ENCODE measurements at places on chromosomes 5 and 9.

- DNase-seq = no peak
Observed at GRCh38 chr5:155807884-155808576, 518.9 kb upstream of the SGCD start.

DNA sequence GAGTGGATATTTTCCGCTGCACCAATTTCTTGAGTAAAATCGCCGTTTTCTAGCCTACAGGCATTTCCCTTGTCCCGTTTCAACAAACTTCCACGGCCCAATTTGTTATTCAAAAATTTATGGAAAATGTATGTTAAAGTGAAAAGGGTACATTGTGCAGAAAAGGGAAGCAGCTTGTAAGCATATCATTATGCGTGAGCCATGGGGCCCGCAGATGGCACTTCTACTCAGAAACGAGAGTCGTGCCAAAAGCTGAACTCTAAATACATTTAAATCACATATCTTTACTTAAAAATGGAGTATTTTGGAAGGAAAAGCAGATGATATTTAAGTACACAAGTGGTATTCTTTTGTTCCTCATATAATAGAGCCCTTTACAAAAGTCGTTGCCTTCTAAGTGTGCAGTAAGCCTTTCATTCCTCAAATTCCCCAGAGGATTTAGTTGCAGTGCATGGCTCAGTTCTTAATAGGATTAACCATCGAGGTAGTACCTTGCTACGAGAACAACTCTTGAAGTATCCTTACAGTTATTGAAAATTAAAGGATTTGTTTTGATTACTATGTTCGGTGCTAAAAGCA, 1227.2 kb upstream of the WWC1 start:
- DNase-seq = no peak

GRCh38 chr5:127425868-127426267, 91.6 kb upstream of the PRRC1 start:
- no peak for DNase-seq

- DNase-seq = no peak
Observed at GRCh38 chr5:33223563-33224284, 217.0 kb upstream of the TARS1 start.

DNA sequence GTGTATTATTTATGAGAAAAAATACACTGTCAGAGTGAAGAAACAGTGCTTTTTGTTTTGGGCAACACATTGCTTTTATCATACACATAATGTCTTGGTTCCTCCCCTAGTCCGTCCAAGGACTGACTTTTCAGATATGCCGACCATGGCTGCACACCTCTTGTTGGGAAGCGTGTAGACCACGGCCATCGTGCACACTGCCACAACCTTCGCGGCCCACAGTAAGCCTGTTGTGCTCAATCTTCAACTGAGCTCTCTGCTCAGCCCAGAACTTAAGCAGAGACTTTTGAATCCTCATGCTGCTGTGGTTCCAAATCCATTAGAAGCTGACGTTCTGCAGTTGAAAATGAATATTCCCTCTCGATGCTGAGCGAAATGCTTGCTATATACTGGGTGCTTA, 157.6 kb upstream of the IRX2 start:
- no peak for DNase-seq

DNA sequence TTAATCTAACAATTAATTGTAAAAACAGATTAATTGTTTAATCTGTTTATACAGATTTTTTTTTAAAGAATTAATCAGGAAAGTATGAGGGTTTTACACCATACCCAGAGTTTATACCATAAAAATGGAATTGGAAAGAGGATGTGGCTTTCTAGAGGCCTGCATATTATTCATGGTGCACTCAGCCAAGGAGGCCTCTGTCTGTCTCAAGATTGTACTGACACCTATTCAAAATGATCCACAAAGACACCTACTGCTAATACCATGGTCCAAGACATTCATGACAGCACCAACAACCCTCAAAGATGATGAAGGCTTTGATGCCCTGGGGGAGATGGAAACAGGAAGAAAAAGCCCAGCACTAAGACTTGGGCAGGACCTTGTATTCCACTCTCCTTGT, 58.1 kb upstream of the MAST4 start:
- no peak for DNase-seq

DNA sequence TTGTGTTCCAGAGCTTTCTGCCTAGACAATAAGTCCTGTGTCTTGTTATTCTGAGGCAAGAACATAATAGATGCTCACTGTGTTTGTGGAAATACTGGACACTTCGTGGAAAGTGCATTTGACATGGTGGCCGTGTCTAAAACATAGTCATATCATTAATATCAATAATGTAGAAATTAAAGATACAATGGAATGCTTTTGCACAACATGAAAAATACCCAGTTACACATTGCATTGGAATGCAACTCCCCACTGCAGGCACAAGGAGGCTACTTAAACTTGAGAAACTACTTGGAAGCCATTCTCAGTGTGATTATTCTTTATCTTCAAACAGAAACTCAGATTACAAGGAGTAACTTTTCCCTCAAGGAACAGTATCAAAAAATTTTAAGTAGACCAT, 145.3 kb upstream of the ZNF462 start:
- DNase-seq = peak; percentile 75

DNA sequence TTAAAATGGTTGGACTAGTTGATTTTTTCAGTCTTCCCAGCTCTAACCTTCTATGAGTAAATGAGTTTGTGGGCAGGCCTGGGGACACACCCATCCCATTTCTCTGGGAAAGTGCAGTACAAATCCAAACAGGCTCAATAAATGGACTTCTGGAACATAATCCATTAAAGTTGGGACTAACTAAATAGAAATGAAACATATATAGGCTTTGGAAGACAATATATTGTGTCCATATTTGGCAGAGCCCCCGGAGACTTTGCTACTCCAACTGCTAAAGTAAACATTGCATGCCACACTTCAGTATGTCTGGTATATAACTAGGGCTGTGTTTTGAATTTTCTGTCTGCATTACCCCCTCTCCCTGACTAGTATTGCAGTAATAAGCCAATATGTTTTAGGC, 191.4 kb upstream of the DAB2 start:
- no peak for DNase-seq

DNA sequence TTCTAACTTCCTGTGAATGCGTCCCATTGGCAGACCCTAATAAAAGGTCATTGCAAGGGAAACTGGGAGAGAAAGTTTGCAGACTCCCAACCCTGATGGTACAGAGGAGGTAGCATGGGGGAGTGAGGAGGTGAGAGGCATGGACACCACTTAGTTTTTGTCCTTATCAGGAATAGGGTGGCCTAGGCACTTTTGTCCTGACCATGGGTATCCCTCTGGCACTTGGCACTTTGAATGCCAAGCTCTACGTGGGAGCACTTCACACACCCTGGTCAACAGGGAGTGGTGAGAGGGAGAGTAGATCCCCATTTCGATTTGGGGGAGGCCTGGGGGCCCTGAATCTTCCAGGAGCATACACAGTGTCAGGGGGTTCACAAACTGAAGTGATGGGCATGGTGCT, 75.6 kb upstream of the SH3PXD2B start:
- DNase-seq = no peak

All from astrocyte of the spinal cord (primary cell).